ENCODE measurements at places on chromosomes 11 and 22.

DNA sequence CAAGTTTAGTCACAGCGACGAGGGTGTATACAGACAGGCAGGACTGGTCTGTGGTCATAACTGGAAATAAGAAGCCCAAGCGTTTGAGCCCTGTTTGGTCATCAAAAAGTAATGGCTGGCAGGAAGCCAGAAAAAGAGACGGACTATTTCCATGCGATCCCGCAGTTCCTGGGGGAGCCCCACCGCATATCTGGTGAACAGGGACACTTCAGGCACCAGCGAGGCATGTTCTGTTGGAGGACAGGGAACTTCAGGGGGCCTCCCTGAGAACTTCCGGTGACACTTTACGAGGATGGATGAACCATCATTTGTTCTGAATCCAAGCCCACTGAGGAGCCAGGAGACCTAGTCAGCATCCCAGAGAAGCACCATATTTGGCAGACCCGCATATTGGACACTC lies 29.7 kb upstream of the TRIM29 start:
- no peak for DNase-seq

DNA sequence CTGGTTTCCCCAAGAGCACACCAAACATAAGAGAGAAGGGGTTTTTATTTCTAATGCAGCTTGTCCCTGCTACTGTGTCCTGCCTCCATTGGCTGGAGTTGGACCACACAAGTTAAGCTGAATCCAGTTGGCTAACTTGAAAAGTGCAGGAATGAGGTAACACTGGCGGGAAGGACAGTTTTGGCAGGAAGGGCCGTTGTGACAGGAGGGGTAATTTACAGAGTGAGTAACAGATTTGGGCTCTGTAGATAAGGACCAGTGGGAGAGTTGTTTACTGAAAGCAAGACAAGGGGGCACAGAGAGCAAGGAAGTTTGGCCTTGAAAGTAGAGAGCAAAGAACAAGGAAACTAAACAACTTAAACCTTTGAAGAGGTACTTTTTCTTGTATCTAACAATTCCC lies 1623.3 kb upstream of the RAG2 start:
- DNase-seq = no peak

DNA sequence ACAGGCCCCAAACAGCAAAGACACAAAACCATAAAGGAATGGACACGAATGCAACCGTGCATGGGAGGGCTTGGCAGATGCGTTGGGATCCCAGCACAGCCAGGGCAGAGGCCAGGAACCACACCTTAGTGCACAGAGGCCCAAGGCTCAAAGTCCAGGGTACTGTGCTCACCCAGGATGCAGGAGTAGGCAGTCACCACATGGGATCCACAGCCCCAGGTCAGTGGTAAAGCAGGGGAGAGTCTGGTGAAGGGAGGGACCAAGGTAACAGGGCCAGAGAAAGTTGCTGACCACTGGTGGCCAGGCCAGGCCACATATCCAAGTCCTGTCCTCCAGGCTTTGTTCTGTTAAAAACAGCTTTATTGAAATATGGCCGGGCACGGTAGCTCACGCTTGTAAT lies 6.5 kb upstream of the CERK start:
- DNase-seq = no peak

DNA sequence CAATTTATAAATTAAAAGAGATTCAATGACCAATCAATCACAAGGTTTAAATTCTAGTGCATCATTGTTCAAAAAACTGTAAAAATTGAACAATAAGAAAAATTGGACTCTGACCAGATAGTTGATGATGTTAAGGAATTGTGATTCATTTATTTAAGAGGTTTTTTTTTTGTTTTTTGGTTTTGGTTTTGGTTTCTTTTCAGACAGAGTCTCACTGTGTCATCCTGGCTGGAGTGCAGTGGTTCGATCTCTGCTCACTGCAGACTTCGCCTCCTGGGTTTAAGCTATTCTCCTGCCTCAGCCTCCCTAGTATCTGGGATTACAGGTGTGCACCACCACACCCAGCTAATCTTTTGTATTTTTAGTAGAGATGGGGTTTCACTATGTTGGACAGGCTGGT lies 17.1 kb upstream of the EIF3M start:
- no peak for DNase-seq

DNA sequence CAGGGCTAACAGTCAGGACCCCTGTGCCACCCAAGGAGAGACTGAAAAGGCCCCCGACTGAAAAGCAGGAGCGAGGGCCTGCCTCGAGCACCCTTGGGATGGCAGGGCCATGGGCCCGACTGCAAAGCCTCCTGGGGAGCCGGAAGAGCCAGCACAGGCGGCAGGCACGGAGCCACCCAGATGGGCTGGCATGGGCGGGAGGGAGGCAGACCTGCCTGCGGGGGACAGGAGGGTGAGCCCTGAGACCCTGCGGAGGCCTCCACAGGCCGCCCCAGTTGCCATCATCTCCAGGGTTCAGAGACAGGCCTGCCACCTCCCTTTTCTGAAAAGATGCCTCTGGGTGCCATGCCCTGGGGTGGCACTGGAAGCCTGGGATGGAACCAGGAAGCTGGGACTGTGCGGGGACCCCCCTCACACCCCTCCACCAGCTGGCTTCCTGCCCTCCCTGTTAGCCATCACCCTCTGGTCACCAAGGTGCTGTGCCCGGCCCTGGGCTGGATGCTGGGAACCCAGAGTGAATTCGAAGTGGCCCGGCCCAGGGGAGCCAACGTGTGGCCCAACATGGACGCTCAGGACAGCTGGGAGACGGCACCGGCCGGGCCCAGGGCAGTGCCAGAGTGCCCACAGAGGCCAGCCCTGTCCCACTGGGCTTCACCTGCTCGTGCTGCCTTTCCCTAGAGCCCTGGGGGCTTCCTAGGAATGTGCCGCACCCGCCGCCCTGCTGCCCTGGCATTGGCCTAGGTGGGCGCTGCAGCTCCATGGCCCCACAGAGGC lies 13.8 kb downstream of the TSPAN32 start:
- DNase-seq = no peak

DNA sequence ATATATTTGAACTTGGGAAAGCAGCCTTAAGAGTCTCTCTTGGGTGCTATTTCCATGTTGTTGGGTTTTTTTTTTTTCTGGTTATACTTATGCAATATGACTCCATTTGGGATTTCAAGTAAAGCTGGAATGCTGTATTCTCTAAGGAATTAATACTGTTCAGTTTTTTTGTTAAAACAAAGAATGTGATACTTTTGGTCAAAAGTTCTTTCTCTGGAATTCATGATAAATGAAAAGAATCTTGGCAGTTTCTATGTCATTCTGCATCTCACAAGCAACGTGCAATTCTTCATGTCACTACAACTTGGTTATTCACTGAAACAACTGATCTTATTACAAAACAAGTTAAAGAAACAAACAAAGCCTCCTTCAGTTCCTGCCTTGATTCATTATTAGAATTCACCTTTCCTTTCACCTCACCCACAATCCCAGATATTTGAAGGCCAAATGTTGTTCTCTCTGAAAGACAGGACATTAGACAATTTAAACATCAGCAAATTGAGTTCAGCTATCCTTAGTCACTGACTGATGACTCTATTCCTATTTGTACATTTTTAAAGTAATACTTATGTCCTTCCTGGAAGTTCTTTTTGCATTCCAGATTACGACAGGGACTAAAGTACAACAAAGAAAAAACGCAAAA lies 176.2 kb downstream of the SBF2 start:
- DNase-seq = no peak

DNA sequence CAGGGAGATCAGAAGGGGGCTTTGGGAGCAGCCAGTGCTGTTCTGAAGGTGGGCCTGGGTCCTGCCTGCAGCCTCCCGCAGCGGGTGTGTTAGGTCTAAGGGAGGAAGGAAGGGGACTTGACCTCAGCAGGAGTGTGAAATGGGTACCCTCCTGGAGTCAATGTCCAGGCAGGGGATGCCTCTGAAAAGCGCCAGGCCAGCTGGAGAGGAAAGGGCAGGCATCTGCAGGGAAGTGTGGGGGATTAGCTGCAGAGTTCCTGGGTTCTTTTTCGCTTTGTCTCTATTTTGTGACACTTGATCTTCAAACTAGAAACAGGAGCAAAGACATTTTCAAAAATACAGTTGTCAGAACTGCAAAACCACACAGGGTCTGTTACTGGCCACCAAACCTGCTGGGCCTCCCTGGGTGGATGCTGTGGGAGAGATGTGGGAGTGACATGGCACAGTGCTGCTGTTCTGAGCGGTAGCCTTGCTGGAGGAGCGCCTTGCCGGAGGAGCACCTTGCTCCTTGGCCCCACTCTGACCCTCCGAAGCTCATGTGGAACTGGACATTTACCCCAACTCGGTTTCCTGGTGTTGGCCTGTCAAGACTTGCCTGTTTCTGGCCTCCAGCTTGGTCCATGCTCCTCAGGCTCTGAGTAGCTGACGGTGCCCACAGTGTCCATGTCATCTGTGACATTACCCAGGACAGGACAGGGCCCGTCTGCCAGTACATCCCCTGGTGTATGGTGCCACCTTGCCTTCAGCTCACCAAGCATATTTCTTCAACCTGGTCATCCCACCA lies 25.9 kb downstream of the MED15 start:
- no peak for DNase-seq

DNA sequence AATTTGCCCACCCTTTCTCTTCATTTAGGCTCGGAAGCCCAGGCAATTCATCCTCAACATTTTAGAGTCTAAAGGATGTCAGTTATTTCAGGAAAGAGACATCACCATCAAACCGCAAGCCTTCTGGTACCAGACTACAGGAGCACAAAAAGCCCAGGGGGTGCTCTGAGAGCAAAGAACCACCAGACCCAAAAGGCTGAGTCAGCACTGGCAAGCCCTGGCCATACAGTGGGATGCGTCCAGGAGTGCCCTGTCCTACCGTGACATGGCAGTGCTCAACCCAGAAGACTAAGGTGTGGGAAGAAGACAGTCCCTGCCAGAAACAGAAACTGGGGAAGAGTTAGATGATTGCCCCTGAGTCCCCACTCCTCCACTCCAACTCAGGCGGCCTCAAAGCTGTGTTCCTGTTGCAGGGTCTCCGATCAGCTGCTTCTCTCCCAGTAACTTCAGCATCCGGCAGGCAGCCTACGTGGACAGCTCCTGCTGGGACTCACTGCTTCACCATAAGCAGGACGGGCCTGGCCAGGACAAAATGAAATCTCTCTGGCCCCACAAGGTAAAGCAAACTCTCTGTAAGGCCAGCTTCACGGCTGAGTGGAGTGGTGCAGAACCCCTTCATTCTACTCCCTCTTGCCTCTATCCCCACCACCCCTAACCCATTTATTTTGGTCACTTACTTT lies 1.5 kb downstream of the PANX3 start:
- no peak for DNase-seq

GRCh38 chr11:41999066-41999465 lies 539.6 kb upstream of the LRRC4C start:
- DNase-seq = no peak

DNA sequence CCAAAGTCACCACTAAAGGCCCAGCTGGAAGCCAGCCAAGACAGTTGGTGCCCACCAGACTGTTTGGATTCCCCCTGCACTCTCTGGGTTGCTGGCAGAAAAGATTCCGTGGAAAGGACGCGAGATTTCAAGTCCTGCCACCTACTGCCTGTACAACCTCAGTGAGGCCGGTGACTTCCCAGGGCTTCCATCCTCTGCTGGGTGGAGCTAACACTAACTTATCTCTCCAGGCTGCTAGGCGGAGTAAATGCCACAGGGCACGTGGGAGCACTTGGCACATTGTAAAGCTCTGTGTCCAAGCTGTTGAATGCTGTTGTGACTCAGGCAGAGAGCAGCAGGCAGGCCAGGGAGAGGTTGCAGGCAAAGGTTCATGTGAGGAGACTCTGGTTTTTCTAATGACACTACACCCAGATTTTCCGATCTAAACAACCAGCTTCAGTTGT lies 50.9 kb upstream of the CDON start:
- DNase-seq = no peak

GRCh38 chr11:12205330-12205729 lies 94.9 kb downstream of the MICAL2 start:
- DNase-seq = no peak

- no peak for DNase-seq
These were observed 1.6 kb downstream of the EFEMP2 start for GRCh38 chr11:65870706-65871681.

DNA sequence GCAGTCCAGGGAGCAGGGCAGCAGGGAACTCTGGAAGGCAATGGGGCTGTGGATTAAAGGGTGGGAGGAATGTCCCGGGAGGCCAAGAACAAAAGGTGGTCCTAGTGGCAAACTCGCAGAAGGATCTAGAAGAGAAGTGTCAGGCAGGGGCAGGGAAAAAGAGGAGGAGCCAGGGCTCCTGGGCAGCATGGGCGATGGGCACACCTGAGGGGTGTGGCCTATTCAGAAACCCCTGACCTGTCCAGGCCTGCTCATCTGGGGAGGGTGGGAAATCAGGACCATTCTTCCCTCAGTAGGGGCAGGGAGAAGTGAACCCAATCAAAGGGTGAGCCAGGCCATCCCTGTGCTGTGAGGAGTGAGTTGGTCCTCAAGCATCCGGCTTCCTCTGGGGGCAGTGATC lies 108.6 kb downstream of the TRIM29 start:
- no peak for DNase-seq
